ENCODE measurements at places on chromosomes 12 and 14.

- DNase-seq, result no peak
Observed at GRCh38 chr12:22491034-22491433, 53.3 kb downstream of the C2CD5 start.

- DNase-seq, result no peak
Observed at GRCh38 chr12:17841496-17841895, 248.5 kb downstream of the RERGL start.

DNA sequence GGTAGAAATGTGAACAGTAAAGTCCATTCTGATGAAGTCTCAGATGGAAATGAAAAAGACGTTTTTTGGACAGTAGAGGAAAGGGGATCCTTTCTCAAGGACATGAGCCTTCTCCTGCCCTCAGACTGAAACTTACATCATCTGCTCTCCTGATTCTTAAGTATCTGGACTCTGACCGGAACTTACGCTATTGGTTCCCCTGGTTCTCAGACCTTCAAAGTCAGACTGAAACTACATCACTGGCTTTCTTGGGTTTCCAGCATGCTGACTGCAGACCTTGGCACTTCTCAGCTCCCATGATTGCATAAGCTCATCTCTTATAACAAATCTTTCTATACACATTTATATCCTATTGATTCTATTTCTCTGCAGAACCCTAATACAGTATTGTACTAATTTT lies 291.0 kb downstream of the SNAPC1 start:
- no peak for DNase-seq

DNA sequence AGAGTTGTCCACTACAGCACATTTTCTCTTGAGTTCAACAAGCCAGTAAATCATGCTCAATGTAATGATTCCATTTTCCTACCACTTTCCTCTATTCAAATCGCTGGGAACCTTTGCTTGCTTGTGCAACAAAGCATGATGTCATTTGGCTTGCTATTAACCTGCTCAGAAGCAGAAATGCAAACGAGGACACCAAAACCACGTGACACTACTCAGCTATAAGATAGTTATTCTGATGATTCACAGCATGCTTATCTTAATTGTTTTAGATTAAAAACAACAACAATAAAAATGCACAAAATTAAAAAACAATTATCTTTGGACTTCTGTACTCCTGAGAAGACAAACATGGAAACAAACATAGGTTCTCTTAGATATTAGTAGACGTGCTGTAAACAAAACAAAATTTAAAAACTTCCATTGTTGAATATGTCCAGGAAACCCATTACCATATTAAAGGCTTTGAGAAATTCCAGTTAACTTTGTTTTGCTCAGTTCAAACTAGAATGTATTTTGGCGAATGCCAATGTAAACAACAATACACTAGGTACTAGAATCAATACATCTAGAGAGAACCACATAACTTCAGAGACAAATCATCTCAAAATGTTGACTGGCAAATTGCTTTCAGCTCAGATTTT lies 77.5 kb upstream of the KRAS start:
- no peak for DNase-seq

DNA sequence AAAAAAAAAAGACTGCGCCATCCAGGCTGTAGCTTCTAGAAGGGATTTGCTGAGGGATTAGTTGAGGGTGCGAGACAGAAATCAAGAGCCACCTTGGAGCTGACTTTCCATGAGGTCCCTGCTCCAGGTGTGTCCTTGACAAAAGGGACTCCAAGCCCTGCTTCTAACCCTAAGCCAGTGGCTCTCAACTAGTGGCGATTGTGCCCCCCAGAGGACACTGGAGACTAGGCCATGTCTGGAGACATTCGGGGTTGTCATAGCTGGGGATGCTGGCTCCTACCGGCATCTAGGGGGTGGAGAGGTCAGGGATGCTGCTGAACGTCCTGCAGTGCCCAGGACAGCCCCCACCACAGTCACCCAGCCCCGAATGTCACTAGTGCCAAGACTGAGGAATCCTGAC lies 40.6 kb downstream of the SPRING1 start:
- DNase-seq, result no peak

GRCh38 chr12:54701940-54702592 lies 53.9 kb upstream of the DCD start:
- DNase-seq, result no peak

DNA sequence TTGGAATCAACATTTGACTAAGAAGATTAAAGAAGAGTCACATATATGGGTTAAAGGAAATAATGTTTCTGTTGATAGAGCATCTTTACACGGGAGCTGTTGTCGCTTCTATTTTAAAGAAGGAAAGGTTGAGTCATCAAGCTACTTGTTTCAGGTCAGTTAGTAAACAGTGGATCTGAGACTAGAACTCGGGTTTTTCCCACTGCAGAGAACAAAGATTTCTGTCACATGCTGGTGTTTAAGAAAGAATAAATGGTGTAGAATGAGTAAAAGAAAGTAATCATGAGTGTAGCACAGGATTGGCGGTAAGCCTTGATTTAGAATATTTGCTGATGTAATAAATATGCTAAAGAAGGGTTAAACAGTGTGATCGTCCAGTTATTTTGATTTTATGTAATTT lies 455.5 kb downstream of the AEBP2 start:
- no peak for DNase-seq

GRCh38 chr14:103074729-103075367 lies 9.2 kb upstream of the LBHD2 start:
- DNase-seq, result no peak

Data from smooth muscle cell of the brain vasculature (primary cell).